ENCODE measurements at places on chromosomes 12 and 14.
A peak's percentile ranks its signal among the peaks of the same experiment; 100 is the strongest.

GRCh38 chr12:49304161-49304560 is 9.2 kb downstream of the PRPH start:
- DNase-seq, result no peak

- DNase-seq, result no peak
These were observed 372.3 kb upstream of the KITLG start for GRCh38 chr12:88952562-88952942.

- no peak for DNase-seq
These were observed 109.3 kb downstream of the PDE3A start for GRCh38 chr12:20477672-20478071.

- no peak for DNase-seq
These were observed 132.2 kb downstream of the PLEKHA5 start for GRCh38 chr12:19261773-19262172.

- no peak for DNase-seq
These were observed 304.4 kb downstream of the RGS6 start for GRCh38 chr14:72236629-72237028.

DNA sequence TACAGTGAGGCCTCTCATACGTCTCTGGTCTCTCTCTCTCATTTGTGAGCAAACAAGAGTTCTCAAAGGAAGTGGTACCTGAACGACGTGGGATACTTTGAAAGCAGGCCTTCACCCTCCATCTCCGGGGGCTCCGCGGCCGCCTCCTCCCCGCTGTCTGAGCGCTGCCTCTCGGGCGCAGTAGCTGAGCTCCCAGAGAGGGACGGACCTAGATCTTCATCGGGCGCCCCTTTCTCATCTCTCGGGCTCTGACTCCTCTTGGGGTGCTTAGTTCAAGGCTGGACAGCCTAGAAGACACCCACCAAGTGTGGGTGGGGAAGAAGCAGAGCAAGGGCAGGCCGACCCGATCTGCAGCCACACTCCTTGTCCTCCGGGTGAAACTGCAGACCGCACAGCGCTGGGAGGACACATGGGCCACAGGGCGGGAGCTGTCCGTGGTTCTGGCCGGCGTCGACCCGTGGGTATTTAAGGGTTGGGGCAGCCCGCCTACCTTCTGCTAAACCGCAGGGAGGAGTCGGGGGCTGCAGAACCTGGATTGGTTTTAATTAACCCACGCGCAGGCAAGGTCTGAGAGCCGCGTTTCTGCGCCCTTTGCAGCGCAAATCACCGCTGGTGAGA is 92.7 kb downstream of the PAH start:
- no peak for DNase-seq

- DNase-seq, result no peak
These were observed 42.1 kb upstream of the LGR5 start for GRCh38 chr12:71397433-71397954.

GRCh38 chr12:114747012-114747858 is 63.3 kb upstream of the TBX3 start:
- DNase-seq, result no peak

GRCh38 chr12:127054531-127054930 is 1212.4 kb upstream of the TMEM132C start:
- DNase-seq, result no peak

DNA sequence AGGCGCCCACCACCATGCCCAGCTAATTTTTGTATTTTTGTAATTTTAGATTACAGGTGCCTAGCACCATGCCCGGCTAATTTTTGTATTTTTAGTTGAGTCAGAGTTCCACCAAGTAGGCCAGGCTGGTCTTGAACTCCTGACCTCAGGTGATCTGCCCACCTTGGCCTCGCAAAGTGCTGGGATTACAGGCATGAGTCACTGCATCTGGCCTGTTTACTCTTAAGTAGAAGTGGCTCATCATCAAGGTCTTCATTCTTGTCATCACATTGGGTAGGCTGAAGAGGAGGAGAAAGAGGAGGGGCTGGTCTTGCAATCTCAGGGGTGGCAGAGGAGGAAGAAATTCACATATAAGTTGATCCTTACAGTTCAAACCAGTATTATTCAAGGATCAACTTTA is 152.4 kb upstream of the ATP2B1 start:
- DNase-seq, result peak; percentile 33

DNA sequence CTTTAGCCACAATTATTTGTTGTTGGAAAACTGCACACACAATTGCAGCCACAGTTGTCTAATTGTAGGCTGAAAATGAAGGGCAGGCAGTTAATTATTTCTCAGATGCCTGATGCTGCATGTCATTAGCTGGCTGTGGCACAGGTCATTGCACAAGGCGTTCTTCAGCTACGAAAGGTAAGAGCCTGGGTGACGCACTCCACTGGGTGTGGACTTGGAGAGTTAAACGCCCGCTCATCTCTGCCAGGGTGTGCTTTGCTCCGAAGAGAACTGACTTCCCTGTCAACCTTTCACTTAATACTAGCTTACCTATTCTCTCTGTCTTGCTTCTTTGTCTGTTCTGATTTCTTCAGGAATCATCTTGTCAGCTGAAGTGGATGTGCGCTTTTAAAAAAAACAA is 91.4 kb upstream of the CPM start:
- no peak for DNase-seq

DNA sequence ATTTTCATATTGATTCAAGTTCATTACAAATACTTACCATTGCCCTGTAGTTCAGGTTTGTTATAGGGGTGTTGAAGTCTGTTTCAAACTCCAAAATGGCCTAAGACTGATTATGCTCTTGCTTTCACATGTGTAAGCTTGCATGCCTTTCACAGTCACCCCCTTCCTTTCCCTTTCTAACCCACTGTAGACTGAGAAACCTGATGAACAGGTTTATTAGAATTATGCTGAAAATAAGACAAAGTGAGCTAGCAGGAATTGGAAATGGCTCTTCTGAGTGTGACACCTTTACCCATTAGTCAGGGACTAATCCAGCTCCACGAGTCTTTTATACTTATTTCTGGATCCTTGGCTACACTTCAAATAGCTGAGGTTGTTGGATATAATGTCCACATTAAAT is 38.9 kb downstream of the FBXO33 start:
- DNase-seq, result no peak

- DNase-seq, result no peak
These were observed 54.4 kb upstream of the BMP4 start for GRCh38 chr14:54010981-54011380.

DNA sequence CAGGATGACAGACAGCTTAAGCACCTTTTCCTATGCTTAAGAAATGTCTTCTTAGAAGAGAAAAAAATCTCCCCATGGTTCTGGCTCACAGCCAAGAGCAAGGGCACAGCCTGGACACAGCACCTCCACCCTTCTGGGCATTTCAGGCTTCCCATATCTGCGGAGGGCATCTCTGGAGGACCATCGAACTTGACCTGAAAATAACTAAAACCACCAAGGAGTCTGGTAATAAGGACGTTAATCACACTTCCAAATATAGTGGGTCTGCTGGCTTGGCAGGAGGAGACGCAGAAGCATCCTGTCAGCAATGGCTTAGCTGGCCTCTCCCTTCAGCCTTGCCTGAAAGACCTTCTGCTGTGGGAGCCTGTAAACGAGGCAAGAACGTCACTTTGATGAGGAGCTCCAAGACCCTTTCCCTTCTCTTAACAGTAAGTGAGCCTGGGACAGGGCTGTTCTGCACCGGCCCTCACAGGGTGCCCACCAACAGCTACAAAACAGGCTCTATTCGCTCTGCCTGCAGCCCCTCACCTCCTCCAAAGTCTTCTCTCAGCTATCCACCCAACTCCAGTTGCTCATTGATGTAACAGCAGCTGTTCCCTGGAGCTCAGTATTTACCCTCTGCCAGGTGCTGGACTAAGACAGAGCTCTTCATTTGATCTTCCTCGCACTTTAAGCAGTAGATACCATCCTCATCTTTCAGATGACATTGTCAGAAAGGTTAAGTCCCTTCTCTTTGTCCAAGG is 13.2 kb downstream of the SETD3 start:
- no peak for DNase-seq

DNA sequence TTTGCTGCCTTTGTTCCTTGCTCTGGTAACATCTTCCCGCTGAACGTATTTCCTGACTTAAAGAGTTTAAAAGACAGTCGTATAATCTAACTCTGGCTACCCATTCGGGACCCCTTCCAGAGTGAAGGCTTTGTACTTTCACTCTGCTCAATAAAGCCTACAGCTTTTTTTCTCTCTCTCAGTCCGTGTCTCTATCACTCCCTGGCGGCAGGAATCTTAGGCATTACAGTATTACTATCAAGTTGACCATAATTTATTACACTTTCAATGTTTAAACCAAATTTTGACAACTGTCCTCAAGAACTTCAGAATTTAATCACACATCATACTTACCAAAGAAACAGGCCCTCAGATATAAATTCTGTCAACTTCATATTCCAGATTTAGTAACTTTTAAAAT is 967.9 kb downstream of the FSCB start:
- no peak for DNase-seq

GRCh38 chr12:107967170-107967569 is 161.9 kb upstream of the WSCD2 start:
- DNase-seq, result no peak
